ENCODE measurements at places on chromosomes 12 and 14. TPM values are rescaled to one million over a fixed set of nuclear protein-coding genes. Genes with fewer than 3 reads are reported as not detected.

Gene POLE2
- 14.8 TPM for total RNA-seq

Gene WSCD2
- total RNA-seq: not detected

DNA sequence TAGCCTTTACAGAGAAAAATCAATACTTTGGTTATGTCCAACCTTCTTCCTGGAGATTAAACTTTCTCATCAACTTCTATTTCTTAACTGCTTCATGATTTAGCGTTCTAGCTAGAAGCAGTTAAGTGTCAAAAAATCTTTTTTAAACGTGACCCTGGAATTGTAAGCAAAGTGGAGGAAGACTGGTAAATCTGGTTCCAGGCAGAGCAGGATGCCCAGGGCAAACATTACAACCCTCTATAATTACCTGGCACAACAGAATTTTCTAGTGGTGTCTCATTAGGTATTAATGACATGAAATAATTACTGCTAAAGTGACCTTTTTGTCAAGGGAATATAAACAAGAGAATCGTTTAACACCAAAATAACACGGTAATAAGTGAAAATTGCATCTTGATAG, 320.8 kb downstream of the MED13L start:
- no peak for DNase-seq

DNA sequence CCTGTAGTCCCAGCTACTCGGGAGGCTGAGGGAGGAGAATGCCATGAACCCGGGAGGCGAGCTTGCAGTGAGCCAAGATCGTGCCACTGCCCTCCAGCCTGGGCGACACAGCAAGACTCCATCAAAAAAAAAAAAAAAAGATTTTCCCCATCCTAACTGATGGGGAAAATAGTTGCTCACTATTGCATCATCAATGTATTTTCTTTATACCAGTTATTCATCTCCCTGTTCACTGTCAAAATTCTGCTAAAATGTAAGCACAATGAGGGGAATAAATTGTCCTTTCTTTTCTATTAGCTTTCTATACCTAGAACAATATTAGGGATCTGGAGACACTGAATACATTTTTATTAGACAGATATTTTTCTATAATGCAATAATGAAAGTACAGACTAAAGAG, 561.3 kb downstream of the CCER1 start:
- DNase-seq: no peak

DNA sequence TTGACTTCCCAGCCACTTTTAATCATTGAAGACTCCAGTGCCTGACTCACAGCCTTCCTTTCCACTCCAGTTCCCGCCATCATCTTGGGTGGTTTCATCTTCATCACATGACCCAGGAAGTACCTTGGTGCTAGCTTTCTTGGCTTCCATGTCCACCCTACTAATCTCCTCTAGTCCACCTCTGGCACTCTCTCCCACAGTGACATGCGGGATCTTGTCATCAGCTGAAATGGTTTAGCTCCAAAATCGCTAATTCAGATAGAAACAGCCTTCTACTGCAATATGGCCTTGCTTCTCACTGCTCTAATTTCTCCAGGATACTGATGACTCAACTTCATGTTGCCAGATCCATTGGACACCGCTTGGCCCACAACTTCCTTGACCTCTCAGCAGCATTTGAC, 24.5 kb downstream of the WDR20 start:
- no peak for DNase-seq

DNA sequence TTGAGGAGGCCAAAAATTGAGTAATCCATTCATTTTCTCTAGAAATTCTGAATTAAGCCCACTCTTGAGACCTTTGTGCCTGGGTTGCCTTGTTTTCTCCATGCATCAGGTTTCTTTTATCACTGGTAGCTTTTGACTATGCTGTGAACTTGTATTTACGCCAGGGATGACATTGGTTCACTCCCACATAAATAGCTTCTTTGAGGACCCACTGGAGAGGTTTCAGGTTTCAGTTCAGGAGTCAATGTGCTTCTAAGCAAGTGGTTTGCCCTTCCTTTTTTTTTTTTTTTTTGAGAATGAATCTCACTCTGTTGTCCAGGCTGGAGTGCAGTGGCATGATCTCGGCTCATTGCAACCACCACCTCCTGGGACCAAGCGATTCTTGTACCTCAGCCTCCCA, 10.2 kb upstream of the SLC17A8 start:
- DNase-seq: no peak

DNA sequence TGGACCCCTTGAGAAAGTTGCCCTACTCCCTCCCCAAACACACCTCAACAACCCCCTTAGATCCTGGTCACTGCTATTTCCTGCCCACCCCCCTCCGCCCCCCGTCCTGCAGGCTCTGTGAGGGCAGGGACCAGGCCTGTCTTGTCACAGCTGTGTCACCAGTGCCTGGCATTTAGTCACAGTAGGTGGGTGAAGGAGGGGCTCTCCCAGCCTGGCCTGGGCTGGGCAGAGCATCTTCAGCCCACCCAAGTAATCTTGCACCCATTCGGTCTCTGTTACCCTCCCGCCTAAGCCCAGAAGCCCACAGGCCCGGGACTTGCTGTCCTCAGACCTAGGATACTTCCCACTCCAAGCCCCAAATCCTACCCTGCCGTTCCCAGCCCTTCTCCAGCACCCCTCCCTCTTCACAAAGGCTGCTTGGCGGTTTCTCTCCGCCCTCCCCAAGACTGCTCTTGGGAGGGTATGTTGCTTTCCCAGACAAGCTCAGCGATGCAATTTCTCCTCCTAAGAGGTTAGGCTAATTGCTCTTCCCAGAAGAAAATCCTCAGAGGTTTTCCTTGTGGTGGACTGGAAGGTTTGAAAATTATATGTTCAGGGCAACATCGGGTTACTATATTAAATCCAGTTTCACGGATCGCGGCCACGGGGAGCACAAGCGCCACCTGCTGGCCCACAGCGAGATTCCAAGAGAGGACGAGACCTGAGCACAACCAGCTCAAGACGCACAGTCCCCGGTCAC, 50.8 kb upstream of the ZFP36L1 start:
- peak; percentile 65 for DNase-seq

- no peak for DNase-seq
Observed at GRCh38 chr14:35429951-35430350, 25.4 kb upstream of the NFKBIA start.

GRCh38 chr12:113448873-113449272, 22.8 kb downstream of the LHX5 start:
- DNase-seq: no peak

GRCh38 chr12:122452701-122453285, 30.3 kb upstream of the CLIP1 start:
- no peak for DNase-seq

DNA sequence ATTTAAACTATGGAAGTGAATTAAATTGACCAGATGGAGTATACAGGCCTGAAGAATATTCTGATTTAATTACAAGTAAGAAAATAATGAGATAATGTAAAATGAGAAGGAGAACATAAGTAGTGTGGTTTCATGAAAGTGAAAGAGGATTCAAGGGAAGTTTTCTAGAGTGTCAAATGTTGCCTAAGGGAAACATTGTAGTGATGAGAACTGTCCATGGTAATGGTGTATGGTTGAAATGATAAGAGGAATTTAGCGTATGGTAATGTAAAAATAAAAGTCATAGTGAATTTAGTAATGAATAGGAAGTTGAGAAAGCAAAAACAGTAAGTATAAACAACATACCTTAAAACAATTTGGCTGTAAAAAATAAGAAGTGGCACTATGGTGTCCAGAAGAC, 1954.6 kb upstream of the FLRT2 start:
- DNase-seq: no peak

DNA sequence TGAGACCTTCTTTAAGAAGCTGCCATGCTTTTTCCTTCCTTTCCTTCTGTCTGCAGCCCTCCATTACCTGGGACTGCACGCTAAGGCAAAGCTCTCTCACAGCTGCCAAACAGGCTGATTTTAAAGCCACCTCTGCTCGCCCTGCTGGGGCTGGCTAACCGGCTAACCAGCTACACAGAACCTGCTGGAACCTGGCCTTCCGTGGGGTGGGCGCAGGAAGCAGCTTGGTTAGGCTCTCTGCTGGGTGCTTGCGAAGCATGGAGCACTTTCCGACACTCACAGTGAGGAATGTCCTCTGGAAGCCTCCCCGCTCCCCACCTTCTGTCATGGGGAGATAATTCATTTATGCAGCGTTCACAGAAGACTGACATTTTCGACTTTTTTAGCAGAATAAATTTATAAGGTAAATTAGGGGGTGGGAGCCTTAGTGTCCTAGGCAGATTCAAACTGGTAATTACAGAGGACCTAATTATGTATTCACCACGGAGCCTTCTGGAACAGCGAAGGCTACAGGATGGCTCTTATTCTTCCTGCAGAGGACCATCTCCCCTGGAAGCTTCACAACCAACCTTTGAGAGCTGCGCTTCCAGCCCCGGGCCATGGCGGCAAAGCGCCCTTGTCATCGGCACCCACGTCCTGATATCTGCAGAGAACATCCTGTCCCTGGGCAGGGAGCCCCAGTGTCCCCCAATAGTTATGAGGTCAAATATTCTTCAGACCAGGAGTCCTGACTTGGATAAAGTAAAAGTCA, 12.4 kb upstream of the BCL11B start:
- no peak for DNase-seq

All from HT-29 (cell line).